ENCODE measurements at places on chromosomes 6 and 20. TPM values are rescaled to one million over a fixed set of nuclear protein-coding genes. Genes with fewer than 3 reads are reported as not detected.

The RCAN2 gene
- total RNA-seq, result not detected

The RBL1 gene
- total RNA-seq, result 11.4 TPM

The PTGIS gene
- total RNA-seq, result 5.6 TPM

The C6orf89 gene
- 63.8 TPM for total RNA-seq

All from smooth muscle cell of the umbilical artery (primary cell).